ENCODE measurements at places on chromosomes 11 and 22.

- no peak for DNase-seq
Measured at GRCh38 chr11:47524291-47524874, 28.5 kb downstream of the CELF1 start.

DNA sequence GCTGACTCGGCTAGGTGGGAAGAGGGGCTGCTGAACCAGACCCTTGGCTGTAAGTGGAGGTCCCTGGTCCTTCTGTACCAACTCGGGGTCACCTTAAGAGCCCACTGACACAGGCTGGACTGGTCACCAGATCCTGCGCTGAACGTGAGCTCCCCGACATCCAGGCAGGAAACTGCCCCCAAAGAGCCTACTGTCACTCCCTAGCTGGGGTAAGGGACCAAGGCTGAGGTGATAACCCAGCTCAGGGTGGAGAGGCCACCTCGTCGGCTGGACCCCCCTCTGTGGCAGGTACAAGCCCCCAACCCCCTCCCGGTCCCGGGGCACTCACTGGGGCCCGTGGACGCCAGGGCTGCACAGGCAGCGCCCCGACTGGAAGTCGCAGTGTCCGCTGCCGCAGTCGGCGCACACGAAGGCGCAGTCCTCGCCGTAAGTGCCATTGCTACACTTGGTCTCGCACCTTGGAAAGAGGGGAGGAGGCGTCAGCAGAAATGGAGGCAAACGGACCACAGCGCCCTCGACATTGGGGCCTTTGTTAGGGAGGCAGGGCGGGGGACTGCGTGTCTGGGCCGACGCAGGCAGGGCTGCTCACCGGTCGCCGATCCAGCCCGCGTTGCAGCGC, 7.4 kb downstream of the SCARF2 start:
- no peak for DNase-seq

DNA sequence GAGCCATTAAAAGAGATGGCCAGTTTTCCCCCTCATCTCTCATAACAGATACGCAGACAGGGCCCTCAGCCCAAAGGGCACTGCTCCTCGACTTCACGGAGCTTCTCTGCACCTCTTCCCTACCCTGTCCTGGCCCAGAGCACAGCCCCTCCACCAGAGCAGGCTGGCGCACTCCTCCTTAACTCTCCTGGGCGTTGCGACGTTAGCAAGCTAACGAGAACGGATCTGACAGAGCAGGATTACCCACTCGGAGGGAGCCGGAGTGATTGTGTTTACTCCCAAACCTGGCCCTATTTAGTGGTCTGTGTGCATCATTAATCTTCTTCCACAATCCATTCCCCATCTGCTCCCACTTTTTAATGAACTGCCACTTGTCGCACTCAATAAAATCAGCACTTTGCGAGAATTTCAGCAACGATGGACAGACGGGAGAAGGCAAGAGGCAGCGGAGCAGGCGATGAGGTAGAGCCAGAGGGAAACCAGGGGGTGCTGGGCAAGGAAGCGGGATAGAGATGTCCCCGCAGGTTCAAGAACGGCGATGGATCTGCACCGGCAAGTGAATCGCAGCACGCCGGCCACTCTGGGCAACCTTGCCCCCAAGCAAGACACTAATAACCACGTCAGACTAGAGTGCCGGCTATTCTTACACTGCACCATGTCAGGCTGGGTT, 159.4 kb downstream of the BUD13 start:
- no peak for DNase-seq

- no peak for DNase-seq
Measured at GRCh38 chr22:24728790-24729637, 45.5 kb downstream of the PIWIL3 start.

DNA sequence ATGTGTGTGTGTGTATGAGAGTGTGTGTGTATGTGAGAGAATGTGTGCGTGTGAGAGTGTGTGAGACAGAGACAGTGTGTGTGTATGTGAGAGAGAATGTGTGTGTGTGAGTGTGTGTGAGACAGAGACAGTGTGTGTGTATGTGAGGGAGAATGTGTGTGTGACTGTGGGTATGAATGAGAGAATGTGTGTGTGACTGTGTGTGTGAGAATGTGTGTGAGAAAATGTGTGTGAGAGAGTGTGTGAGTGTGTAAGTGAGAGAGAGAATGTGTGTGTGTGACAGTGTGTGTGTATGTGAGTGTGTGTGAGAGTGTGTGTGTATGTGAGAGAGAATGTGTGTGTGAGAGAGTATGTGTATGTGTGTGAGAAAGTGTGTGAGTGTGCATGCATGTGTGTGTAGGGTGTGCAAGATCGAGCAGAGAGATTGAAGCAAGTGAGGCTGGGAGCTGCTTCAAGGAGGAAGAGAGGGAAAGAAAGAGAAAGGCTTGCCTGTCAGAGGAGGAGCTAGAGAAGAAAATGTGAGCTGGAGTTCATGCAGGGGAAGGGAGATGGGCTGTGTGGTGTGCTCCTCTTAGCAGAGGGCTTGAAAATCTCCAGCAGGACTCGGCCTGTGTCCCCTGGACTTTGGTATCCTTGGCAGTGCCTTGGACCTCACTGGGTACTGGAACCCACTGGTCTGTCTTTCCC, 27.7 kb upstream of the TP53I11 start:
- DNase-seq, result no peak

DNA sequence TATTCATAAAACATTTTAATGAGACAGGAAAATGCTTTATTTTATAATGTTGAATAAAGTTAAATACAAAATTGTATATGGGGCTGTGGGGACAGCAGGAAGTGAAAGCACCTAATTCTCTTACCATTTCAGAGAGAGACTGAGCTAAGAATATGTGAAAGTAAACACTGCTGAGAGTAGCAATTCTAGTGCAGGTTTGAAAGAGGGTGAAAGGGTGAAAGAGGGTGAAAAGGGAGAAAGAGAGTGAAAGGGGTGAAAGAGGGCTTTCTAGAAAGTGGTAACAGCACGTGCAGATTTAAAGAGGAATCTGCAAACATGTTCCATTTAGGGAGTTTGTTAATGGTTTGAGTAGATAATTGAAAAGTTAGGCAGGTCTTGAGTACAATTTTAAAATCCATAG, 652.0 kb upstream of the CCDC90B start:
- no peak for DNase-seq

DNA sequence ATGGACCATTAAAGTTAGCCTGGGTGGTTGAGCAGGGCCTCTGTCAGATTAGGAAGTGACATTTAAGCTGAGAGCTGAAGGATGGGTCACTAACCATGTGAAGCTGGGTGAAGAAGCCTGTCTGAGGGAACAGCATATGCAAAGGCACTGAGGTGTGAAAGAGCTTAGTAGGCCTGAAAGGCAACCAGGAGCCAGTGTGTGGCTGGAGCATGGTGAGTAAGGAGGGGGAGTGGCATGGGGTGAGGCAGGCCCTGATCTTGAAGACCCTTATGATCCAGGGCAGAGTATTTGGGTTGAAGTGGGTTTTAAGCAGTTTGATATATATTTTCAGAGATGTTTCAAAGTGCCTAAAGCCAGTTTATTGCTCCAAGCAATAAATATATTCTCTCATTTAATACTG, 48.8 kb downstream of the PARVA start:
- no peak for DNase-seq

DNA sequence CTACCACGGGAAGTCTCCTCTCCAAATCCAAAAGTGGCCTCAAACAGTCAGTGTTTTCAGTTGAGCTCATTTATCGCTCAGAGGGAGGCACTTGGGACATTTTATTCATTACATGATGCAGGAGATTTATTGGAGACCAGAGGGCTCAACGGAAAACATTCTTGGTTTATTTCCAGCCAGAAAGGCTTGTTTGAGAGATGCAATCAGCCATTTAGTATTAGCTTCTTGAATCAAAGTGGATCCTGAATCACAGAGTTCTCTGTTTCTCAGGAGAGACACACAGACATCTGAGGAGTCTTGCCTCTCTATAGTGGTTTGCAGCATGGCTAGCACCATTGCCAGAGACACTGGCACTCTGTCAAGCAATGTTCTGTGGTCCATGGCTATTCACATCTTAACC, 31.5 kb downstream of the CD44 start:
- no peak for DNase-seq

DNA sequence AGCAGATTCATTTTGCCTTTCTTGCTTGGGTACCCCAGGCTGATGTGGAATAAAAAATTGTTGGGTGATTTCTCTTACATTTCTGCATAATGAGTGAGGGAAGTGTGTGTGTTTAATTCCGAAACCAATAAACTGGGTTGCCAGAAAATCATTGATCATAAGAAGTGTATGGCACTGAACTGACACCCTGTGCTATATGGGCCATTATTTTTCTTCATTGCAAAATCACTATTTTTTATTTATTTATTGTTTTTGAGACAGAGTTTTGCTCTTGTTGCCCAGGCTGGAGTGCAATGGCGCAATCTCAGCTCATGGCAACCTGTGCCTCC, 14.6 kb upstream of the HIKESHI start:
- no peak for DNase-seq

GRCh38 chr11:2229713-2230297, 40.6 kb downstream of the ASCL2 start:
- DNase-seq, result no peak

GRCh38 chr11:80146232-80146631, 705.4 kb upstream of the TENM4 start:
- no peak for DNase-seq

GRCh38 chr11:120432056-120433018, 79.2 kb upstream of the GRIK4 start:
- DNase-seq, result no peak

- DNase-seq, result no peak
Measured at GRCh38 chr11:79393362-79394043, 47.3 kb downstream of the TENM4 start.

DNA sequence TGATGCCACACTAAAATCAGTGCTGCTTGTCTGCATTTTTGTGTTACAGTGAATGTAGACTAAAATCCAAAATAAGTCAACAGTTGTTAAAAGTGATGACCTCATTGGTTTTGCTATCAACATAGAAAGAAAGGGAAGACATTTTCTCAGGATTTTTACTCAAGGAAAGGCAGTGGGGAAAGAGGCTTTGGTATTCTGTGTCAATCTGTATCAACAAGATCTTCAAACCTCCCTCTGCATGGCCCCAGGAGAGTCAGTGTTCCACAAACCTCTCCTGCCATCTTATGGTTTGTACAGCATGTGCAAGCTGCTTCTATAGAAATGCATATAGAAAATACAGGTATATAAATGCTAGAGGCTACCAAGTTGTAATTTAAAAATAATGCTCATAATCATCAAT, 13.8 kb upstream of the OR51M1 start:
- no peak for DNase-seq

- no peak for DNase-seq
Measured at GRCh38 chr11:11589437-11589836, 32.4 kb downstream of the GALNT18 start.

- DNase-seq, result no peak
Measured at GRCh38 chr22:32708830-32709229, 92.7 kb upstream of the TIMP3 start.

GRCh38 chr11:105610871-105611571, 1.1 kb downstream of the GRIA4 start:
- no peak for DNase-seq

DNA sequence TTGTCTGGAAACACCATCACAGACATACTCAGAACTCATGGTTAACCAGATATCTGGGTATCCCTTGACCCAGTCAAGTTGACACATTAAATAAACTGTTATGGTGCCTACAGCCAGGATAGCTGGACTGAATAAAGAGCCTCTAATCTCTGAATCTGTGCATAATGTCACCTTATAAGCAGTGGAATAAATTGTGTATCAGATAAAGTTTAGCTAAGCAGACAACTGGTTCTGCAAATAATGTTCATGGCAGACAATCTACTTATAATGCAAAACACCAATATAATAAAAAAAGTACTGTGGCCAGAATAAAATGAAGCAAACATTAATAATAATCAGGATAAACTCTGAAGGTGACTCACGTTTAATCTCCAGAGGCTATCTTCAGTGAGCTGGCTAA, 628.5 kb upstream of the FAT3 start:
- no peak for DNase-seq

Measured in activated CD8-positive, alpha-beta memory T cell treated with anti-CD3 and anti-CD28 coated beads for 48 hours (primary cell).